ENCODE measurements at places on chromosomes 11 and 22.
A peak's percentile ranks its signal among the peaks of the same experiment; 100 is the strongest.

DNA sequence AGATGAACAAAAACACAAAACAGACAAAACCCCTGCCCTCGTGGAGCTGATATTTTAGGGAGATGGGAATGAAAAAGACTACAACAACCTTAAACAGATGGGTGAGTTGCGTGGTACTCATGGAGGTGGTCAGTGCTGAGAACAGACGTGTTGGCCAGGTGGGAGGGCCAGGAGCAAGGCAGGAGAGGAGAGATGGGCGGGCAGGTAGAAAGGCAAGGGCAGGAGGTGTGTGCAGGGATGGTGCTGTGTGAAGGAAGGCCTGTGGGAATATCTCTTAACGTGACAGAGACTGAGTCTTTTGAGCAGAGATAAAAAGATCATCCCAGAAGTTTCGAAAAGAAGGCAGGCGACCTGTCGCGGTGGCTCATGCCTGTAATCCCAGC lies 7.0 kb downstream of the GAL start:
- DNase-seq: no peak

- DNase-seq: no peak
Observed at GRCh38 chr22:28151151-28151816, 232.2 kb upstream of the PITPNB start.

- DNase-seq: peak; percentile 87
Observed at GRCh38 chr11:118621071-118621783, 13.8 kb downstream of the PHLDB1 start.

- DNase-seq: peak; percentile 61
Observed at GRCh38 chr11:120304526-120304925, 20.6 kb upstream of the TLCD5 start.

- DNase-seq: no peak
Observed at GRCh38 chr11:64000740-64001483, 14.7 kb downstream of the OTUB1 start.

DNA sequence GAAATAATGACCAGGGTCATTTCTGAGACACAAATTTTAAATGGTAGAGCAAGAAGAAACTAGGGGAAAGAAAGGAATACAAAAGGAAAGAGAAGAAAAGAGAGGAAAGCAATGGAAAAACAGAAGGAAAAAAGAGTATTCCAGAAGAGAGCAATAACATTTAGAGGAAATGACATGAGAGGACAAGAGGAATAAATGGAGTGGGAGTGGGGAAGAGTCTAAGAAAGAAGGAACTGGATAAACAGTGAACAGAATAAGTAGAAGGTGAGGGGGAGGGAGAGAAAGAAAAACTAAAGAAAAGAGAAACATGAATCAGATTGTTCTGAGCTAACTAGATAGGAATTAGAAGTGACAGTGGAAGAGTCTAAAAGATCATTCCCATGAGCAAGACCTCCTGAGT lies 28.4 kb downstream of the PRDM10 start:
- DNase-seq: no peak

- peak; percentile 26 for DNase-seq
Observed at GRCh38 chr11:35057926-35058668, 80.9 kb upstream of the CD44 start.

GRCh38 chr11:2945031-2945756 lies 16.0 kb upstream of the PHLDA2 start:
- DNase-seq: peak; percentile 46

GRCh38 chr11:28981381-28981780 lies 873.2 kb downstream of the METTL15 start:
- DNase-seq: no peak

DNA sequence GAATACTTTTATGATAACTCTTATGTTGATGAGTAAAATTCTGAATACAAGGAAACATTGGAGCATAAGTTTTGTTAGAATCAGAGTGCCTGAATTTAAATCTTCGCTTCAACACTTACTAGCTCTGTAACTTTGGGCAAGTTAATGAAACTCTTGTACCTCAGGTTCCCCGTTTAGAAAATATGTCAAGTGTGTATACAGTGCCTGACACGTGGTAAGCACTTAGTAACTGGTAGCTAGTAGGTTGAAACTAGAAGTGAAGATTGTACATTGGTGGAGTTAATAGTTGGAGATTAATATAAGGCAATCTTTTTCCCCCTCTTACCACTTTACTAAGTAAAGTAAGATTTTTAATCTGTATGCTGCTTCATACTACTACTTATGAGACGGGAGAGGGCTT lies 24.8 kb upstream of the NAT10 start:
- DNase-seq: no peak

GRCh38 chr11:111766834-111767142 lies 599 bp upstream of the PPP2R1B start:
- no peak for DNase-seq

DNA sequence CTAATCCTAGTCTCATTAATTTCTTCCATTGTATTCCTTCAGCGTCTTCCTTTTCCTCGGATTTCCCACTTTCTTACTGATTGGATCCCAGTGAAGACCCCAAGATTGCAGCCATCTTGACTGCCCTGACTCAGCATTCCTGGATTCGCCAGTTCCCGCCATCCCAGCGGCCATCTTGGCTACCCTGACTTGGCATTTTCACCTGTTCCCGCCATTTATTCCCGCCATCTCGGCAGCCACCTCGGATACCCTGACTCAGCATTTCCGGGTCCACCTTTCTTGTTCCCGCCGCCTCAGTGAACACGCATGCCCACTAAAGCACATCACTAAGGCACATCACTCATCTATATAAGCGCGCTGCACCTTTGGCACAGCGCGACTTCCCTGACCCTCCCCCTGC lies 13.8 kb upstream of the OR56A3 start:
- no peak for DNase-seq

- DNase-seq: peak; percentile 89
Observed at GRCh38 chr11:11810764-11811726, 30.7 kb upstream of the USP47 start.

DNA sequence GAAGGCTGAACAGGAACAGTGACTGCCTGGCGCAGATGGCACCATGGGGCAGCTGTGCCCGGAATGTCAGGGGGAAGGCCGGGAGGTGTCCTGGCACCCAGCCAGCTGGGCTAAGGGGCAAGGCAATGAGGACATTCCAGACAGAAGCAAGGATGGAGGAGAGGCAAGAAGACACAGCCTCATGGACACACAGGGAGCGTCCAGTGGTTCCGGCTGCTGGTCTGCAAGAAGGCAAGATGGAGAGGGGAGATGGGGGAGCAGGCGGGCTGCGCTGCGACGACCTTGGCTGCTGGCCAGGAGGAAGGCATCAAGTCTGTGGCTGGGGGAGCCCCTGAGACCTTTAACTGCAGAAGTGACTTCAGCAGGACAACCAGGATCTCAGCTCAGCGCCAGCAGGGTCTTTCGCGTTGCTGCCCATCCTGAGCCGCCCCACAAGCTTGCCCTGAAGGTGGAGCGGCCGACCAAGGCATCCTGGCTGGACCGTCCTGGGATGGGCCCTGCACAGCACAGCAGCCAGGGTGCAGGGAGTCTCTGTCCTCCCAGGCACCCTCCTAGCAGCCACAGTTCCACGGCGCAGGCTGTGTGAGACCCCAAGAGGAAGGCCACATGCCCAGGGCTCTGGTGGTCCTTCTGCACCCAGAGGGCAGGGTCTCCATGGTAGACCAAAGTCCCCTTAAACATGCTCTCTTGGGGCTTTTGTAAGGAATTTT lies 531.7 kb downstream of the BRD1 start:
- DNase-seq: no peak

- no peak for DNase-seq
Observed at GRCh38 chr11:93783765-93784144, 327 bp upstream of the MED17 start.

GRCh38 chr11:39425226-39425625 lies 2034.2 kb downstream of the LRRC4C start:
- no peak for DNase-seq

GRCh38 chr11:35178067-35178805 lies 39.3 kb downstream of the CD44 start:
- no peak for DNase-seq

DNA sequence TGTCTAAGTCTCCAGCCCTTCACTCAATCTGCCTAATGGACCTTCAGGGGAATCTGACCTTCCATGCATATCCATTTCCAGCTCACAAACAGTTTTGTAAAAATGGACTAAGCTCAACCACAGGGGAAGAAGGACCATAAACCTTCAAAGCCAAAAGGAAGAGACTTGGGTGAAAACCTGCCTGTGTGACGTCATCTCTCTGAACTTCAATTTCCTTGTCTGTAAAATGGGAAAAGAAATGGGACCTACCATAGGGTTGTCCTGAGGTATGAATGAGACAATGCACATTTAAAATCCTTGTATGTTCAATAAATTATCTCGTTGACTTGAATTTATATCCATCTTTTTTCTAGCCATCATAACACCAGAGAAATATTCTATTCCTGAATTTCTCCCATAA lies 370.7 kb downstream of the INSC start:
- DNase-seq: no peak

DNA sequence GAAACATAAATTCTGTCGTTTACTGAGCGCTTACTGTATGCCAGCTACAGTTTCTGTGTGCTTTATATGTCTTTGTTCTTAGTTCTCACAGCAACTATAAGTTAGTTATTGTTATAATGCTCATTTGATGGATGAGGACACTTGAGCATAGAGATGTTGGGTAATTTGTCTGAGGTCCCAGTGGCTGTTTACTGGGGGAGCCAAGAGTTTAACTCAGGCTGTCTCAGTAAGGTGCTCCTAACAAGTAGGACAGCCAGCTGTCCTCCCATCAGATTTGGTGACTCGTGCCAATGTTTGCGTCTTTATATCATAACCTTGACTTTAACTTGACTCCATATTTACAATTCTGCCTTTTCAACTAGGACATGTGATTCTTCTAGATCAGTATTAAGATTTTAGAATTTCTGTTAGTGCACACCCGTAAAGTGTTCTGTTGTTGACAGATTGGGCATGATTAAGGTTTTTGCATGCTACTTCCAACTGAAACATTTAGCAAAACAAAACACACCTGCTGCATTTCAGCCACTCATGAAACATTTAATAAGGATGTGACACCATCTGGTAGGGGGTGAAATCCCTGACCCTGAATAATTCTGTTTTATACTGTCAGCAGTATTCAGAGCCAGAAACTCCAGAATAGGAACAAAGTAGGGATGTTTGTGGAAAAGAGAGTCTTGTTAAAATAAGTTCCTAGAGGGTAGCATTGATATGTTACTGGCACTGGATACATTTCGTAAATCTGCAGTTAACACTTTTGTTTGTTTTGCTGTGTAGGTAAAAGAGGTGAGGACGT lies 1.9 kb downstream of the REXO2 start:
- no peak for DNase-seq

DNA sequence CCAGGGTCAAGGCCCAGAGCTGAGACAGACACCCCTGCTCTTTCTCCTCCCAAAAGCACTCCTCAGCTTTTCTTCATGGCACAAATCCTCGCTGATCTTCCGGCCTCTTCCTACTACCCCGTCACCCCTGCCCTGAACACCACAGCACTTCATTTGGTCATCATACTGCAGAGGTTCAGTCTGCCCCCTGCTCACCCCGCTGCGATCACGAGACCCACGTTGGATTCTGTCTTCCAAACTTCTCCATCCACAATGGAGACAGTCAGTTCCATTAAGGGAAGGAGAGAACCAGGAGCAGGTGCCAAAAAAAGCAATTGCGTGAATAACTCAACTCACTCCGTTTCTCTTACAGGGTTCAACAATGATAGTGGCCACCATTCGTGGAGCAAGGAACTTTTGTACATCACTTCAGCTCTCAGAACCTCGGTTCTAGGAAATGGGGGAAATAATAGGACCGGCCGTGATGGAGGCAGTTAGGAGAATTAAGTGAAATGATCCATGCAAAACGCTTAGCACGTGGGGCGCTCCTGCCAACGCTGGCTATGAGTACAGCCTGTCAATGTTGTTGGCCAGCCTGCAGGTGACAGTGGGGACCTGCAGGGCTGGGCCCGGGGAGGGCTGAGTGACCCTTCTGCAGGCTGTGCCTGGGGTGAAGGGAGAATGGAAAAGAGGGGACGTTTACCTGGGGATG lies 45.9 kb downstream of the MN1 start:
- no peak for DNase-seq

DNA sequence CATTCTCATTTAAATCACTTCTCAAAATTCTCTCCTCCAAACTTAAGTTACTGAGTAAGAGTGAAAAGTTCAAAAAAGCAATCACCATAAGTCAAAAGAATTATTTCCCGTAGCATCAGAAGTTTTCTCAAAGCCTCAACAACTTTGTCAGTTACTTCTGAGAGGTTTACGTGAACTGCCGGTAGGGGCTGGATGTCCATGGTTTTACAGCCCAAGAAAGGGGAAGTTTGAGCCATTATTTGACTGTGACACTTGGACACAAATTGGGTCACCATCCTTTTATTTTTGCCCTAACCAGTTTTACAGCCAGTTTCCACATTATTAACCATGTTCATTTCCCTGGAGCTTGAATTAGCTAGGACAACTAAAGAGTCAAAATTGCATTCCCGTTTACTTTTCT lies 7.5 kb downstream of the POU2AF3 start:
- no peak for DNase-seq

DNA sequence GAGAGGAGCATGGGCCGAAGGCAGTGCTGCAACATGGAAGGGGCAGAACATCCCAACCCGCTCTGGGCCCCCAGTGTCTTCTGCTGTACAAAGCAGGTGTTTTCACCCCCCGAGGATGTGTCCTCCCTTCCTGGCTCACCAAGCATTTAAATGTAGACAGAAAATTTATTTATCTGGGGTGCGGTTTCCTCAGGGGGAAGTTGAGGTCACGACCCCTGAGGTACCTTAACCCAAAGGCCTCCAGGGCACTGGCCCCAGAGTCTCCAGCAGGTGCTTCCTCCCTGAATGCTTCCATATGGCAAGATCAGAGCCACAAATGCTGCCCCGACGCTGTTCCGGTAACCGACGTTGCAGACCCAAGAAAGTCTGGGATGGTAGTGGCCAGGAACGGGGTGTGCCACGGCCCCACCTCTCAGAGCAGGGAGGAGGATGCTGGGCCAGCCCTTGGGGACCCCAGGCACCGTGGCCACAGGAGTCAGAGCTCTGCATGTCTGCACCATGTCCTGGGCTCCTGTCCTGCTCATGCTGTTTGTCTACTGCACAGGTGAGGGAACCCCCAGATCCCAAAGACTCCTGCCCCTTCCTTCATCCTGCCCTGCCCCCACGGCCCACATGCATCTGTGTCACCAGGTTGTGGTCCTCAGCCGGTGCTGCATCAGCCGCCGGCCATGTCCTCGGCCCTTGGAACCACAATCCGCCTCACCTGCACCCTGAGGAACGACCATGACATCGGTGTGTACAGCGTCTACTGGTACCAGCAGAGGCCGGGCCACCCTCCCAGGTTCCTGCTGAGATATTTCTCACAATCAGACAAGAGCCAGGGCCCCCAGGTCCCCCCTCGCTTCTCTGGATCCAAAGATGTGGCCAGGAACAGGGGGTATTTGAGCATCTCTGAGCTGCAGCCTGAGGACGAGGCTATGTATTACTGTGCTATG lies at the start of gene VPREB1:
TSS of gene VPREB1 (plus strand) at position 471 of the 935 bp plus-strand sequence. CDS start at position 499, 28 bp downstream.
- DNase-seq: no peak

GRCh38 chr11:128204898-128205297 lies 382.5 kb downstream of the ETS1 start:
- DNase-seq: no peak
